ENCODE measurements at places on chromosomes 1 and 21.

- no peak for DNase-seq
Observed at GRCh38 chr1:98352378-98352777, 309.1 kb upstream of the SNX7 start.

GRCh38 chr1:21298981-21299391, 8.7 kb upstream of the ECE1 start:
- no peak for DNase-seq

- no peak for DNase-seq
Observed at GRCh38 chr1:77030401-77031105, 163.3 kb downstream of the ST6GALNAC5 start.

DNA sequence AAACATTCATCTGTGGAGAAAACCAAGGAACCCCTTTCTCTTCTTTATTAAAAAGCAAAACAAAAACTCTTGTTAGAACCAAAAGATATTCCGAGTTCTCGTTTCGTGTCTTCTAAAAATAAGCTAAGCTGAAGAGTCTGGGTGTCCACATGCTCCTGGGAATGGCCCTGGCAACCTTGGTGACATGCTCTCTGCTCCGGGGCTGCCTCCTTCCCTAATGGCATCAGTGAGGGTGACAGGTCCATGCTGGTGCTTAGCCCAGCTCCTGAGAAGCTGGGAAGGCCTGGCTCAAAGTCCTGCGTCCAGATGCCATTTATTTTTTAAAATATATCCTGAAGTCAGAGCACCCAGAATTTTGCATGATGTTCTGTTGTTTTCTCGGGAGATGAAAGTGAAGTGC, 24.6 kb upstream of the TRAPPC10 start:
- DNase-seq, result no peak

GRCh38 chr1:169928438-169929209, 34.9 kb upstream of the SCYL3 start:
- peak; percentile 47 for DNase-seq

- no peak for DNase-seq
Observed at GRCh38 chr1:107803579-107803978, 161.4 kb downstream of the VAV3 start.

GRCh38 chr1:205917466-205918238, 25.6 kb downstream of the SLC26A9 start:
- DNase-seq, result no peak

GRCh38 chr1:228882771-228883450, 147.6 kb downstream of the RHOU start:
- DNase-seq, result no peak

DNA sequence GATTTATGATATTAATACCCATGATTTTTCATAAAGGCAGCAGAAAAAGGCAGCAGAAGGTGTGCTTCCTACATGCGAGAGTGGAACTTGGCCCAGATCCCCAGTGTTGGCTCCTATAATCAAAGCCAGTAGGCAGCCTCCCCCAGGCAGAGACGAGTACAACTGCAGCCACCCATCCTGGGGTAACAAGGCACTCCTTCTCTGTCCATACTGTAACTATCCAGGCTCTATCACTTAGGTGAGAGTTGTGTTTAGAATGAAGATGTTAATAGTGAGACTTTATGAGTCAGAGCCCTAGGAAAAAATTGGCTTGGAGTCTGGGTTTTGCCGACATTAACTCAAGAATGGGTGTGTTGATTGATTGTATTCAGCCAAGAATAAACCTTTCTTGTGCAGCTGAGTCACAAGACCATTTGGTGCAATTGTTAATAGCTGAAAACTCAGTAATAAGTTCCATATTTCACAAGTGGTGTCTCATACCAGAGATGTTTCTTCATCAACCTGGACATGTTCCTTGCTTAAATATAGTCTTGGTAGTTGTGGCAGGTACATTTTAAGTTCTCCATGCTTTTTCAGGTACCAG, 322.3 kb downstream of the DUSP10 start:
- no peak for DNase-seq

DNA sequence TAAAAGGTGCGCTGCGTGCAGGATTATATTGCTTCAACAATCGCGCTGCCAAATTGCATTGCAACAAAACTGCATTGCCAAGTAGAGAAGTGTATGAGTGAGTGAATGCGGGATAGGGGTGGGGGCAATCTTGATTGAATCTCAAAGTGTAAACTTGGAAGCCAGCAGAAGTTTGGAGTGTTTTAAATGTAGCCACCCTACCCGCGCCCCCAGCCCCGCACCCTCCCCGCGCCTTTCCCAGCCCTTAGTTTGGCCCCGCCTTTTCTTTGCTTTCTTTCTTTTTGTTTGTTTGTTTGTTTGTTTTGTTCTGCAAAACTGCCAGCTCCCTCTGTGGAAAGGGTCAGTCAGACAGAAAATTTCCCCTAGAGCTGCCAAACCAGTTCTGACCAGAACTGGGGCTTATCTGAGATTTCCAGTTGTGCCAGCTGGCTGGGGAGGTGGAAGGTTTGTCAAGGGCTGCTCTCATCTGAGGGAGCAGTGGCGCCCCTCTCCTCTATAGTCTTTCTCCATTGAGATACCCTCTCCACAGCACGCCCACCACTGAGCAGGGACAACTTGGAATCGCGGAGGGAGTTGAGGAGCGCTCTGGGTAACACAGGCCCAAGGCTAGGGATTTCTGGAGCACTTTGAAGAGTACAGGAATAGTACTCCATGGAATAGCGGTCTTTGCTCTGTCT, 666 bp upstream of the BEND5 start:
- DNase-seq, result no peak

Data from hippocampal formation (tissue), 2 donors.